ENCODE measurements at places on chromosomes 5 and 9.

DNA sequence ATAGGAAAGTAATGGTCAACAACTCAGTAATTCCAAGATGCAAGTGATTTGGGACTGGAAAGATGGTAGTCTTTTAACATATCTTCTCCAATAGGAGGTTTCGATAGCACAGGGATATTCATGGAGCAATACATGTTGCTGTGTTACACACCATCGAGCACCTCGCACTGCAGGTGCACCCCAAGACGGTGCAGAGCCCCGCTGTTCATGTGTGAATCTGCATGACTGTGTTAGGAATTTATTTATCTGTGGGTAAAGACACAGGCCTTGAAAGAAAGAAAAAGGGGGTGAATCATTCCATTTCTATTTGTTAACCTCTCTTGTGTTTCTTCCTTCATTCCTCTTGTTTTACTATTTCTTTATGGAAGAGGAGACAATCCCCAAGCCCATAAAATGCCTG, 217.1 kb downstream of the EBF1 start:
- no peak for DNase-seq

GRCh38 chr9:126326228-126327005, at the start of gene MVB12B:
Gene MVB12B, plus strand, starts transcription at chr9:126326829. Its CDS starts 101 bp downstream, at chr9:126326930.
- DNase-seq: no peak

DNA sequence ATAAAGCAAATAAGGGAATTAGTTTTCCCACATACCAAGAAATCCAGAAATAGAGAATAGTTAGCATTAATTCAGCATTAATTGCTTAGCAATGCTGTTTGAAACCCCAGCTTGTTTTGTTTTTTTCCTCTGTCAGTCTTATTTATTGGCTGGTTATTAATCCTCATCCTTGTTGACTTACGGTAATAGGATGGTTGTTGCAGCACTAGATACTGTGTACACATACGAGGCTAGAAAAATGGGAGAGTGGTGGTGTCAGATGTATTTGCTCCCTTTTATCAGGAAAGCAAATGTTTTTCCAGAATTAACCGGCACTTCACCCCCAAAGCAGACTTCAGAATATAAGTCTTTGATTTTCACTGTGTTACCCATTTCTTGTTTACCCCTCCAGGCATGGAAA, 60.4 kb downstream of the ERBIN start:
- no peak for DNase-seq

DNA sequence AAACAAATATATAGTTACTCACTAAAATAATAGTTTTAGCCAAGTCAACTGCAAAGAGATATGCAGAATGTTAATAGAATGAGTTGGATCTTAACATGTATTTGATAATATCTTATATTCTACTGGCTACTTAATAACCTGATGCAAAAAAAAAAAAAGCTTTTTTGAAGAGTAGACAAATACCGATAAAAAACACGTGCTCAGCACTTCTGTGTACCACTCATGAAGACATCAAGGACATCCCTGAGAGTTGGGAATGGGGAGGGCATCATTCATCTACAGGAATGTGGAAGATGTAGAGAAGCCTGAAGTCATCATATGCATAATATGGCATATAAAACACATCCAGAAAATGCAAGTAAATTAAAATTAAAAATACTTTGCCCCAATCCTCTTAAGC, 43.2 kb upstream of the RANBP3L start:
- no peak for DNase-seq

- DNase-seq: no peak
Measured at GRCh38 chr5:102421647-102422046, 77.2 kb downstream of the SLCO6A1 start.

- no peak for DNase-seq
Measured at GRCh38 chr5:142432961-142433360, 108.1 kb upstream of the SPRY4 start.

DNA sequence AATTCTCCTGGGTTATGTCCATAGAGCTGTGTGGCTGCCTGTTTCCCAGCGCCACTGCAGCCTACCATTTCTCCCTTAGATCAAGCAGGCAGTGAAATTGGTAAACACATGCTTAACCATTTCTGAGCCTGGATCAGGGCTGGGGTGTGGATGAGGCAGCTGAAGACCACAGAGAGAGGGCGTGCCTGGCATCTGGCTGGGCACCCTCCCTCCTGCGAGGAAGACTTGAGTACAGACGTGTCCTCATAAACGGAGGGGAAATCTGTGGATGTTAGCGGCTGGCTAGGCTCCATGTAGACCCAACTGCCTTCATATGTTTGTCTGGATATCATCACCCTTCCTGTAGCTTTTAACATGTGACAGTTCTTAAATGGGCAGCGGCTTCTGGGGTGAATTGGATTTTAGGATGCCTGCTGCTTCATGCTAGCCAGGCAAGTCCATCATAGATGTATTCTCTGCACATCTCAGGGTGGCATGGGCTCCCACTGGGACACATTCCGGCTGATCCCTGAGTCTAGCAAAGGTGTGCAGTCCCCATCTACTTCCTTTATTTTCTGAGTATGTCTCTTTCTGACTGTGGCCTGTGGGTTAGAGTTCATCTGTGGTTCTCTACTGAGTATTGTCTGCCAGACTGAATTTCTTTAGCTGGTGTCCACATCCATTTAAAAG, 11.0 kb downstream of the RGS3 start:
- DNase-seq: no peak

Data from NCI-H526 treated with DMSO at 0.1 percent for 48 hours (cell line).